ENCODE measurements at places on chromosomes 4 and X.

- no peak for DNase-seq
Measured at GRCh38 chr4:172892300-172892699, 276.3 kb upstream of the GALNT7 start.

DNA sequence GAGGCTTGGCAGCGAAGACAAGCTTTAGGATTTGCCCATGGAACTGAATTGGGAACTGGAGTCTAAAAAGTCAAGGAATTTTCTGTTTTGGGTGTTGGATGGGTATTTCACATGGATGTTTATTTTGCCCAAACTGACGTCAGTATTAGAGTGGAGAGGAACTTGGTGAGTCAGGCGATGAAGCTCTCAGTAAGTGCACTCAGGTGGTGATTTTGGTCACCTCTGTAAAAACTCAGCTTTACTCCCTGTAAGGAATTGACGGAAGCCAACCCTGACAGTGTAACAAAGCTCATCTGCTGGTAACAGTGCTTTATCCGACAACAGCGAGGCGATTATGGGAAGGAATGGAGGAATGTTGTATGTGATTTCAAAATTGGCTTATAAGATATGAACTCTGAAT lies 77.0 kb upstream of the PGRMC2 start:
- DNase-seq, result no peak

GRCh38 chrX:11478026-11478425 lies 184.8 kb downstream of the AMELX start:
- DNase-seq, result no peak

GRCh38 chr4:77074381-77074831 lies 1.4 kb downstream of the CCNI start:
- DNase-seq, result no peak

DNA sequence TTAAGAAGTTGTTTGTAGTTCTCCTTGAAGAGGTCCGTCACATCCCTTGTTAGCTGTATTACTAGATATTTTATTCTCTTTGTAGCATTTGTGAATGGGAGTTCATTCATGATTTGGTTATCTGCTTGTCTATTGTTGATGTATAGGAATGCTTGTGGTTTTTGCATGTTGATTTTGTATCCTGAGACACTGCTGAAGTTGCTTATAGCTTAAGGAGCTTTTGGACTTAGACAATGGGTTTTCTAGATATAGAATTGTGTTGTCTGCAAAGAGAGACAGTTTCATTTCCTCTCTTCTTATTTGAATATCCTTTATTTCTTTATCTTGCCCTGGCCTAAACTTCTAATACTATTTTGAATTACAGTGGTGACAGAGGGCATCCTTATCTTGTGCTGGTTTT lies 52.1 kb upstream of the GRID2 start:
- DNase-seq, result no peak

- DNase-seq, result peak; percentile 22
Measured at GRCh38 chr4:148030193-148030873, 298.4 kb downstream of the ARHGAP10 start.

DNA sequence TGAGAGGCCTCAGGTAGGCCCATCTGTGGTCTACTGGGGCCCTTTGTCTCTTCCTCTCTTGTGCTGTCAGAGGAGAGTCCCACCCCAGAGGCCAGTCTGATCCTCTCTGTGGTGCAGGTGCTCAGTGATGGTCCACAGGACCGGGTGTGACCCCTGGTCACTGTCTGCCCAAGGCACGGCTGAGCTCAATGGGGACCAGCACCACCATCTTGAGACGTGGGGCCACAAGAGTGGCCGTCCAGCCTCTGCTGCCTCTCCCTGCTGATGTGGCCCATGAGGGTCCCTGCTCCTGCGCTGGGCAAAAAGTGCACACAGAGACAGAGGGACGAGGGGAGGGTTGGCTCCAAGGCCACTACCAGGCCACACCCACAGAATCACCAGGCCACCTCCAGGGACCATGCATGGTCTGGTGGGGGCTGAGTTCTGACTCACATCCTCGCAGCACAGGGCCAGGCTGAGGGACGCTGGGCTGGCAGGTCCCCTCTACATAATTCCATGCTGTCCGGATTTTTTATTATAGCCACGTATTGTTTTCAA lies 88.3 kb downstream of the FAM53A start:
- no peak for DNase-seq

GRCh38 chr4:145960012-145960411 lies 21.4 kb upstream of the ZNF827 start:
- DNase-seq, result no peak

DNA sequence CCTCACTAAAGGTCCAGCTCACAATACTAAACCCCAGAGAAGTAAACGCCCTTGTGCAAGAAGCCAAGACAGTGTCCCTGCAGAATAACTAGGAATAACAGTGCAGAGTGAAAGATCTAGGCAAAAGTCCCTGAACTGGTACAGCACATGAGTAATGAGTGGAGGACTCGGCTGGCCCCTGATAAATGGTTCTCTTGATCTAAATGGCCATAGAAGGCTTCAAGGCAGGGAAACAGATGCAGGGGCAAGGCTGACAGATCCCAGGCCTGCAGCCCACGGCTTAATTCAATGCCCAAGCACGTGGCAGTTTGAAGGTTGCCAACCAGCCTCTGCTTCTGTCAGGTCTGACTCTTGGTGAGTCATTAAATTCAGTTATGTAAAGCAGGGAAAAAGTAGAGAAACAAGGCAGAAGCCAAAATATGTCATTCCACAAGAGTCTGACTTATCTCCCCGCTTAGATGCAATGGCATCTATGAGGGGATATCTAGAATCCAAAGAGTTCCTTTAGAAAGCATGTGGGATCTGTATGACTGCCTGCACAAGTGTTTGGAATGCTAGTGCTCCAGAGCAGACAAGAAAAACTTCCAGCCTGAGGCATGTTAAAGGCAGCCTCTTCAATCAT lies 121.3 kb downstream of the PRDM5 start:
- peak; percentile 69 for DNase-seq

- DNase-seq, result no peak
Measured at GRCh38 chrX:110175146-110175545, 142.7 kb downstream of the AMMECR1 start.

DNA sequence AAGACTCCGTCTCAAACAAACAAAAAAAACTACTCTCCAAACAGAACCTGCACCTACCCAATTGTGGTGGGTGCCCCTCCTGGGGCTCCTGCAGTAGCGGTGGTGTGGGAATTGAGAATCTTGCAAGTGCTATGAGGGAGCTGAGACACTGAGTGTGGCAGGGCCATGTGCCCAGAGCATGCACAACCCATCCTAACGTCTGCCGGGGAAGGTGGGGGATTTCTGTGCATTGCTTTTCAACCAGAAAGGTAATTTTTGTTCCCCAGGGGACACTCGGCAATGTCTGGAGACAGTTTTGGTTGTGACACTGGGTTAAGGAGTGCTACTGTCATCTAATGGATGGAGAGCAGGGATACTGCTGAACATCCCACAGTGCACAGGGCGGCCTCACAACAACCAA lies 35.7 kb downstream of the TBL1X start:
- no peak for DNase-seq

- no peak for DNase-seq
Measured at GRCh38 chr4:4603067-4603466, 61.2 kb upstream of the STX18 start.

DNA sequence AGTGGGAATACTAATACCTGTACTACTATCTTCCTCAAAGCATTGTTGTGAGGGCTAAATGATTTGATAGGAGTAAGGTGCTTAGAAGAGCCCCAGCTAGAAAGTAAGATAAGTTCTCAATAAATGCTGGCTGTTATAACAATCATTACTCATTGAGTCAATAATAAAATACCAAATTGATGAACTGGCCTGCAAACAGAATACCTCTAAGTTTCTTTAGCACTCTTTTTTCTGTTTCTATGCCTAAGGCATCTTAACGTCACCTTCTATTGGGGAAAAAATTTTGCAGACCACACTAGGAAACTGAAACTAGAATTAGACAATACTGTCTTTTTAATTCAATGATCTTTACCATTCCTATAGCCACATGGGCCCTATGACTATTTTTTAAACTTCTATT lies 1.2 kb downstream of the CLTRN start:
- no peak for DNase-seq

- DNase-seq, result no peak
Measured at GRCh38 chrX:128805236-128805635, 718.1 kb downstream of the SMARCA1 start.

DNA sequence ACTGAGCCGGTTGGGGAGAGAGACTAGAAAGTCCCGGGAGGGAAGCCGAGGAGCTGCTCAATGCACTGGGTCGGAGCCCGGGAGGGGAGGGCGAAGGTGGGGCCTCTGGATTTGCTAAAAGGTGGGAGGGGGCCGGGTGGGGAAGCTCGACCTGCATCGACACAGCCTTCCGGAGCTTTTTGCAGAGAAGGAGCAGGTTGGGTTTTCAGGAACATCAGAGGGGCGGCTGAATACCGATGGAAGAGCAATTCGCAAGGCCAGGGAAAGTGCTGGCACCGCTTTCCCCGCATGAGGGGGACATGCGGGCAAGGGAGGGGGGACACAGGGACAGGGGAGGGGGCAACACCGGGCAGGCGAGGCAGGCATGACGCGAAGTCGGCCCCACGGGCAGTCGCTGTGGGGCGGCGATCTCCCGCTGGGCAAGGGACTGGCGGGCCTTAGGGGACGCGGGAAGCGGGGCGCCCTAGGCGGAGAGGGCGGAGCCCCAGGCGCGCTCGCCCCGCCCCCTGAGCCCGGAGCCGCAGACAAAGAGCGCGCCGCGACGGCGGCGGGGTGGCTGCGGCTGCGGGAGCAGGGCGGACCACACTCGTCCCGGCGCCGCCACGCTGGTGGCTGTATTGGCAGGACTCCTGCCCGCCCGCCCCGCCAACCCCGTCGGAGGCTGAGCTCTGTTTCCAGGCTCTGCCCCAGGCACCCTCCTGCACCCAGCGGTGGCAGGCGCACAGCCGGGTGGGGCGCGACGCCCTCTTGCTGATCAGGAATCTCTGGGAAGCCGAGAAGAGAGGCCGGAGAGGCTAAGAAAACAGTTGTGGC lies 11.6 kb downstream of the PDZD4 start:
- DNase-seq, result no peak

- no peak for DNase-seq
Measured at GRCh38 chr4:62135565-62136156, 935.5 kb downstream of the ADGRL3 start.

DNA sequence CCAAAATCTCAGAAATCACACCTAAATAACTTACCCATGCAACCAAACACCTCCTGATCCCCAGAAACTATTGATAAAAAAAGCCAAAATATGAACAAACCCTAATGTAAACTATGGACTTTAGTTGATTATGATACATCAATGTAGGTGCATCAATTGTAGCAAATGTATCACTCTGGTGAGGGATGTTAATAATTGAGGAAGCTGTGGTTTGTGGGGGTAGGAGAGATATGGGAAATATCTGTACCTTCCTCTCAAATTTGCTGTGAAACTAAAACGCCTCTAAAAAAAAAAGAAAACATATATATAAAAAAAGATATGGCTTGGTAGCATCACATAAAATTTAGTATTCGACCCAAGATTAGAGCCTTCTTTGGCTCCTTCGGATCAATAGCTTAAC lies 144.3 kb upstream of the CPEB2 start:
- no peak for DNase-seq

DNA sequence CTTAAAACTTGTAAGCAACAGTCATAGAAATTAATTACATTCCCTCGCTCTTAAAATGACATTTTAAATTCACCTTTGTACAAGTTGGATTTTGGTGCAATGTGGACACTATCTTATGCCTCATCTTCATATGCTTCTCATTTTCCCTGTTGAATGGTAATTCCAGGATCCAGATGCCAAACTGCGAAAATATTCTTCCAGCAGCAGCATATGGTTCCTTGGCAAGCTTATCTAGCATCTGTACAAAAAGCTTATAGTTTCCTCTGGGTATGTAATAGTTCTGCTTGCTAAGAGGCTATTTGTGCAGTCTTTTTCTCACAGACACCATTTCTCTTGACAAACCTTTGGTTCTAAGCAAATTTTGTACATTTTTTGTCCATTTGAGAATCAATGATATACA lies 2079.7 kb upstream of the AGA start:
- DNase-seq, result no peak

DNA sequence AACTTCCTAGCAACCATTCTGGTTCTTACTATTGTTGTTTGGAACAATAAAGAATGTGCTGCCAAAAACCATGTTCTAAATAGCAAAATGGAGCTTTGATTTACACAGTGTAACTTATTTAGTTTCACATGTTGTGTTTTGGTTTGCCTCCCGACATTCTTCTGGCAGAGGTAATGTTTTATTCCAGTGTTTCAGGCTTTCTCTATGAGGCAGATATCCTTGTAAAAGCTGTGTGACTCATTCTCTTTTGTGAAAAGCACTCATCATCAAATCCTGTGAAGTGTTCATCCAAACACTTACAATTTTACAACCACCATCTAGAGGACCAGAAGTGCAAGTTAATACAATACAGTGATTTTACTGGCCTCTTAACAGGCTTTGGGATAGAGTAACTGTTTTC lies 219.0 kb upstream of the GIMD1 start:
- peak; percentile 55 for DNase-seq

DNA sequence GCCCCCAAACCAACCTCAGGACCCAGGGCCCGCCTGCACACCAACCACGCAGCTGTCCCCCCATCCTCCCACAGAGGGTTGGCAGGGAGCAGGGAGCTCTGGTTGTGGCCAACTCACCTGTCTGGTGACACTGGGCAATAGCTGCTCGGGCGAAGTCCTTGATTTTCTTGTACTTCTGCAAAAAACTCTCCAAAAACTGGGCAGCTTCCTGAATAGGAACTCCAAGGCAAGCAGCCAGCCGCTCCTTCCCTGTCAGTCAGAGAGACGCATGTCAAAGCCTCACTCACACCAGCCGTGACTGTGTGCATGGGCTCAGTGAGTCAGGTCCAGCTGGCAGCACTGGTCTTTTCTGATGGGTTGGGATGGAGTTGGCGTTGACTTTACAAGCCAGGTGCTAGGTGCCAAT lies 26.4 kb downstream of the NAT8L start:
- DNase-seq, result no peak

DNA sequence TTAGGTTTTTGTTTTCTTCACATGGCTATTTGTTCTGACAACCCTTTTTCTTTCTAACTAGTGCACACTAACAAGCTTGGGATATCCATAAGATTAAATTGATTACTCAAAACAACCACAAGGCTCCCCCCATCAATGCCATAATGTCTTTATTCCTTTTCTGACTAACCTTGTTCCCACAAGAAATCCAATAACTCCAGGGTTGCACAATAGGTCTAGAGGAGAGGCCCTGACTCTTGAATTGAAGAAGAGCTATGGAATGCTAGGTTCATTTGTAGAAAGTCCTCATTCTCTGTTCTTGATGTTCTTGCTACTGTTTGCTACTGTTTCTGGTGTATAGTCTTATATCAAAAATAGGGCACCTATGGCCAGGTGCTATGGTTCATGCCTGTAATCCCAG lies 71.0 kb downstream of the PRRG1 start:
- DNase-seq, result no peak

GRCh38 chr4:18020145-18020670 lies 1.3 kb downstream of the LCORL start:
- no peak for DNase-seq

- DNase-seq, result peak; percentile 73
Measured at GRCh38 chr4:143406523-143406922, 69.8 kb downstream of the GAB1 start.

- DNase-seq, result no peak
Measured at GRCh38 chrX:103073467-103073866, 9.5 kb upstream of the BEX1 start.

GRCh38 chrX:69133921-69134542 lies 31.2 kb downstream of the PJA1 start:
- peak; percentile 43 for DNase-seq
